ENCODE measurements at places on chromosomes 16 and 17.
A peak's percentile ranks its signal among the peaks of the same experiment; 100 is the strongest.

DNA sequence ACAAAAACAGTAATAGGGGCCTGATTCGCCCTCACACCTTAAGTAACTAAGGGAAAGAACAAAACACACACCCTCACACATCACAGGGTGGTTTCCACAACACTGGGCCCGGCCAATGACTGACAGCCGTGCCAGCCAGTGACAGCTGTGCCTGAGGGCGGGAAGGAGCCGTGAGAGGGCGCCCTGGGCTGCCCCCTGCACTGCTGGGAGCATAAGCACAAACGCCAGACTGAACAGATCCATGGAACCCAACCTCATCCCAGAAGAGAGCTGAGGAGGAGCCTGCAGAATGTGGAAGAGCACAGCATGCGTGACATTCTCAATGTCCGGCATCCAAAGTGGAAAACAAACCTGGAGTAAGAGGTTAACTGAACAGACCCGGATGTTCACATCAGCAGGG is 16.0 kb downstream of the CSNK1D start:
- peak; percentile 52 for ATAC-seq

GRCh38 chr17:49375544-49375943 is 13.5 kb upstream of the ZNF652 start:
- ATAC-seq: no peak

- ATAC-seq: no peak
These were observed 232.2 kb downstream of the MAP2K6 start for GRCh38 chr17:69646729-69647128.

GRCh38 chr16:53372992-53373871 is 61.0 kb upstream of the RBL2 start:
- peak; percentile 96 for ATAC-seq

DNA sequence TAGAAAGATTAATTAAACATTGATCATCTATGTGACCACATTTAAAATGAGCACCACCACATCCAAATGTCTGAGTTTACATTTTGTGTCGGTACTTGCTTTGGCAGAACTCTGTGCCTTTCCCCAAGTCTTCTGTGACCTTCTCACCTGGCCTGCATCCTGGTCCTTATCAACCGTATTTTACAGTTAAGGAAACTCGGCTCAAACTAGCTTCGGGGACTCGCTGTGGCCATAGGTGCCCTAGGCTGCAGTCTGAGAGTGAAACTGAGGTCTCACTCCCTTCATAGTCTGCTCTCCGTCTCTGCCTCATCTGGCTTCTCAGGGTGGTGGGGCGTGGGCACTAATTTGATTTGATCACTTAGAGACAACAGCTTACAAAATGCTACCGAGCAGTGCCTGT is 555.5 kb downstream of the WWOX start:
- no peak for ATAC-seq

- ATAC-seq: no peak
These were observed 91.3 kb downstream of the NDE1 start for GRCh38 chr16:15741207-15741871.

DNA sequence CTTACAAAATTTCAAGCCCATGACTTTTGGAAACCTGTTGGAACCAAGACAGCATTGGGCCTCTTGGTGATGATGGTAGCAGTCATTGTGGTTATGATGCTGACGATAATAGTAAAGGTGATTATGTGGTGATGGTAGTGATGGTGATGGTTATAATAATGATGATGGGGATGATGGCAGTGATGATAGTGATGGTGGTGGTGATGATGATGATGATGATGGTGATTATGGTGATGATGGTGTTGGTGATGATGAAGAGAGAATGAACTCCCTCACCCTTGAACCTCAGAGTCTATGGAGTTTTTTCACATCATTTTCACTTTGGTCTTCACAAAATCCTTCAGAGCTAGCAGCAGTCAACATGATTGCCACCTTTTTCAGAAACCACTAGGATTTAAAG is 105.3 kb upstream of the ASIC2 start:
- ATAC-seq: no peak

GRCh38 chr16:57245472-57246113 is 534 bp downstream of the ARL2BP start:
- ATAC-seq: peak; percentile 45

- no peak for ATAC-seq
These were observed 1.6 kb downstream of the TPPP3 start for GRCh38 chr16:67391424-67392300.

DNA sequence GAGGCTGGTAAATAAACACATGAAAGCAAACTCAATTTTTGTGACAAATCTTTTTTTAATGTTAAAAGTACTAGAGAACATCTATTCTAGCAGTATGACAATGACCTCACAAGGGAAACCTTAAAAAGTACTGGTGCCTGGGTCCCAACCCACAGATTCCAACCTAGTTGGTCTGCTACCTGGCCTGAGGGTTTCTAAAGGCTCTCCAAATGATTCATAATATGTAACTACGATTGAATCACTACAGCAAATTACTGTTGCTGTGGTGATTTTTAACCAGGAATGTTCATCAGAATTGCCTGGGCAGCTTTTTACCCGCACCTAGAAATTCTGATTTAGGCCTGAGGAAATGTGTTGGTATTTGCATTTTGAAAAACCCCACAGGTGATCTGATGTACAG is 26.1 kb downstream of the CDR2 start:
- ATAC-seq: no peak
